ENCODE measurements at places on chromosomes 16 and 17. TPM values are rescaled to one million over a fixed set of nuclear protein-coding genes. Genes with fewer than 3 reads are reported as not detected.

The C1QTNF8 gene
- not detected for total RNA-seq

The SENP3 gene
- total RNA-seq: 93.0 TPM

The CNTROB gene
- total RNA-seq: 52.4 TPM

The CPHXL2 gene
- not detected for total RNA-seq

The ATP2A1 gene
- 2.4 TPM for total RNA-seq

The IL17C gene
- total RNA-seq: not detected

The CCL8 gene
- total RNA-seq: not detected

The CCR7 gene
- 220 TPM for total RNA-seq

The MIEN1 gene
- 33.4 TPM for total RNA-seq

The LITAFD gene
- not detected for total RNA-seq

The PRSS33 gene
- not detected for total RNA-seq

The NTN1 gene
- total RNA-seq: 0.43 TPM

The MLKL gene
- 21.9 TPM for total RNA-seq

The KIF19 gene
- 0.23 TPM for total RNA-seq

The TBC1D3 gene
- total RNA-seq: not detected

The HAS3 gene
- 0.64 TPM for total RNA-seq

The SSTR5 gene
- total RNA-seq: not detected

The MMP28 gene
- total RNA-seq: not detected

The TMEM106A gene
- total RNA-seq: 19.1 TPM

The ZNF23 gene
- total RNA-seq: 6.1 TPM

The SPATA22 gene
- not detected for total RNA-seq

The NLRC3 gene
- 19.1 TPM for total RNA-seq

The ATP2A3 gene
- 107 TPM for total RNA-seq

The SLC26A11 gene
- total RNA-seq: 6.2 TPM

The UBFD1 gene
- 70.6 TPM for total RNA-seq

The MEIOC gene
- 0.42 TPM for total RNA-seq

The SLFN12L gene
- 44.8 TPM for total RNA-seq

The ZSCAN10 gene
- not detected for total RNA-seq

The HOXB9 gene
- total RNA-seq: 0.21 TPM

The CCL3 gene
- 414 TPM for total RNA-seq

The KRTAP16-1 gene
- not detected for total RNA-seq

The RPRML gene
- not detected for total RNA-seq

The B3GNT9 gene
- total RNA-seq: 5.6 TPM

The RND2 gene
- 0.07 TPM for total RNA-seq

The CEP112 gene
- 2.0 TPM for total RNA-seq

The EXOC7 gene
- total RNA-seq: 108 TPM

The TEX14 gene
- total RNA-seq: 0.07 TPM

The PPY gene
- total RNA-seq: not detected

The C16orf86 gene
- total RNA-seq: 0.68 TPM

The TIGD7 gene
- total RNA-seq: 2.3 TPM

The CCL7 gene
- total RNA-seq: not detected

The AGRP gene
- total RNA-seq: not detected

The FOXK2 gene
- 92.6 TPM for total RNA-seq

The KRTAP4-5 gene
- not detected for total RNA-seq

The C17orf107 gene
- total RNA-seq: 1.7 TPM

The EXOSC6 gene
- total RNA-seq: 39.2 TPM

The PYY gene
- not detected for total RNA-seq

The FBRS gene
- 124 TPM for total RNA-seq

The OSGIN1 gene
- total RNA-seq: 0.72 TPM

The TEKT5 gene
- not detected for total RNA-seq

The CDH13 gene
- total RNA-seq: not detected

The ARL5C gene
- total RNA-seq: not detected

The CCL4L2 gene
- total RNA-seq: 11.5 TPM

The ITFG1 gene
- total RNA-seq: 26.1 TPM

The DHRS7C gene
- not detected for total RNA-seq

The STAT5B gene
- total RNA-seq: 189 TPM
